HuH-7.5 (cell line): ENCODE measurements at places on chromosomes 1 and 21.
A peak's percentile ranks its signal among the peaks of the same experiment; 100 is the strongest.

GRCh38 chr1:156226116-156226538 lies 13.3 kb downstream of the PMF1 start:
- DNase-seq = no peak

GRCh38 chr1:25622531-25622930 lies 5.9 kb downstream of the MAN1C1 start:
- no peak for DNase-seq

DNA sequence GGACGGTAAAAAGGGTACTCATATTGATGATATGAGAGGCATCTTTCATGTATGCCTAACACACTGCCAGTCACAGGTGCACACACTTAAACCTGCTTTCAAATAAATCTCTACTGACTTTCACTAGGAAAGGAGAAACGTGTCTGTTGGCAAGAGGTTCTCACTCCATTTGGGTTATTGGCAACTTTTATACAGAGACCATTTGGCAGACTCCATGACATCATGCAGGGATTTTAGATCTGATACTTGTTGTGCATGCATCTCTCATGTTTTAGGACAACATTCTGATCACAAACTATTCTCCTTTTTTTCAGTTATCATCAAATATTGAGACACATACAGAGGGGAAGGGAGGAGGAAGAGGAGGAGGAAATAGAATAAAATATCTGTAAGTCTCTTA lies 31.5 kb downstream of the RGS7 start:
- DNase-seq = no peak

- DNase-seq = no peak
Observed at GRCh38 chr1:42439940-42440339, 15.9 kb downstream of the ZMYND12 start.

- no peak for DNase-seq
Observed at GRCh38 chr1:62052946-62053345, 141.7 kb upstream of the L1TD1 start.

- peak; percentile 70 for DNase-seq
Observed at GRCh38 chr21:38355992-38356781, 99.4 kb downstream of the KCNJ15 start.

DNA sequence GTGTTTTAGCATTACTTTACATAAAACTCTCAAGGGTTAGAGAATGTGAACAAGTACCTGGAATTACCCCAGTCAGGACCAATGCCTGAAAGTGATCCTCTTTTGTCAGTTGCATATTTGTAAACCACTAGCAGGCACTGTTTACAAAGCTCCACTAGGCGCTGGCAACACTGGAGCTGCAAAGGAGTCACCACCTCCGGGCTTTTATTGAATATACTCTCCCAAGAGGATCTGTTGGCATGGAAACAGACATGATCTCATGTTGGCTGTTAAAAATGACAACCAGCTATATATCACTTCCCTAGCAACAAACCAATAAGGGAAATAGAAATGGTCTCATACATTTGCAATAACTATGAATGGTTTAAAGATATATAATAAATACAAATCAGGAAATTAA lies 116.0 kb downstream of the TTLL7 start:
- peak; percentile 9 for DNase-seq

- DNase-seq = no peak
Observed at GRCh38 chr1:242185731-242186130, 186.8 kb upstream of the MAP1LC3C start.

- DNase-seq = no peak
Observed at GRCh38 chr1:24898909-24899439, 31.1 kb downstream of the RUNX3 start.

DNA sequence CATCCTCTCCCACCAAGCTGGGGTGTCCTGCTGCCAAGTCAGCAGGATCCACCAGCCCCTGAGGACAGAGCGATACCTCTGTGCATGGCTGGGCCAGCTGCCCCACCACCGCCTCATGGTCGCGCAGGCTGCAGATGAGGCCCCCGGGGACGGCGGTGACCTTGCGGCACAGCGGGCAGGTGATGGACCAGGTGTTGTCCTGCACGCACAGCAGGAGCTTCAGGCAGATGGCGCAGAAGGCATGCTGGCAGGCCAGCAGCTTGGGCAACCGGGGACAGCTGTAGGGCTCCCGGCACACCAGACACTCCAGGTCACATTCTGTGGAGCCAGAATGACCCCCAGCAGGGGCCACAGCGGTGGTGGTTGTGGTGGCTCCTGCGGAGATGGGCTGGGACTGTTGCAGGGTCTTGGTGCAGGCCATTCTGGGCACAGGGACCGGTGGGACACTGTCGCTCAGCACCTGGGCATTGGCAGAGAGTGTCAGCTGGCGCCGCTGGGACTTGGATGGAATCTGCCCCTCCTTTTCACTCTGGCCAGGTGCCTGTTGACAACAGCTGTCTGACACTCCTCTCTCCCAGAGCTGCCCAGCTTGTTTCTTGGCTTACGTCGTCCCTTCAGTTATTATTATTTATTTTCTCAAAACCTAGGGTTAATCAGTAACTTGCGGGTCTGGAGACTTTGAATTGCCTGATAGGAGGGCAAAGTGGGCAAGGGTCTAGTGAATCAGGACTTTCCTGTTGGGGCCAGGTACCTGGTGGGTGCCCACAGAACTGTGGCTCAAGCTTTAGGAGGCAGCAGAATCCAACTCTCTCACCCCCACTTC lies at the start of gene RNF186:
TSS of gene RNF186 (minus strand) at position 603 of the 823 bp plus-strand sequence. CDS start at position 421, 182 bp downstream.
- DNase-seq = no peak

DNA sequence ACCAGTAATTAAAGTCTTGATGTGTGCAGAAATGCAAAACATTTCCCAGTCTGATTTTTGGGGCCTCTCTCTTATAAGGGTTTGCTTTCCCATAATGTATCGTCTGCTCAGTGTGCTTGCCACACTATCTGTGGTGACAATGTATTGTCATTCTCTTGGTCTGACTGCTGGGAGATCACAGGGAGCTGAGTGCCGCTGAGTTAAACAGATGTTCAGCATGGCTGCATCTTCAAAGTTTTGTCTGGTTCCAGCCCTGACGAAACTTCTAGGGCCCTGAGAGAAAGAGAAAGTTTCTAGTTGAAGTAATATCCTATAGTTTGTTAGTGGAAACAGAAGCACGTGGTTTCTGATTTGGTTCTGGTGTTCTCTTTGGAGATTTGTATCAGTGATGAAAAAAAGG lies 42.6 kb downstream of the DNM3 start:
- DNase-seq = no peak

DNA sequence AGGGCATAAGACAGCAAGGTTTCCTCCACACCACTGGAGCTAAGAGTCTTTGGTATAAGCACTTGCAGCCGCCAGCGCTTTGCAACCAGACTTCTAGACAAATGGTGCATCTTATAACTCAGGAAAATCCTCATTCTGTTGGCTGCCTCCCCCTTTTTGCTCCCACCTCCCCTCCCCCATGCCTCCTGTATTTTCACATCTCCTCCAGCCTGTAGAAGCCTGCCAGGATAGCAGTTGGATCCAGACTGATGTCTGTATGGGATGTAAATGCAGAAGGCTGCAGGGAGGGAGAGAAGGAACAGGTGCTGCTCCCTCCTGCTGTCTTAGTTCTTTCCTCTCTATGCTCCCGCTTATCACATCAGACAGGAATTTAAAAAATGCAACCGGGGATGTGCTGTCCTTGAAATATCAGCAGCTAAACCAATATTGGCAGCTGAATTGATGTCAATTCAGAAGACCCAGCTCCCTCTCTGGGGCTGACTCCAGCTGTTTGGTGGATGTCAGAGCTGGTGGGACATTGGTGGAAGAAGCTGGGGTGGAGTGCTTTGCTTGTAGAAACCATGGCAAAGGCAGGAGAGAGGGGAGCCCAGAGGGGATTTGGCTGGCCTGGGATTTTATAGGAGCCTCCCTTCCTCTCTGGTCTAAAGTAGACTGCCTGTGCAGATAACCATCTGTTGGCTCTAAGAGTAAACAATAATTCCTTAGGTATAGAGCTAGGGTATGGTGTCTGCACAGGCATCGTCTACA lies 53.5 kb downstream of the NFASC start:
- DNase-seq = peak; percentile 51

GRCh38 chr1:12181568-12181967 lies 14.8 kb downstream of the TNFRSF1B start:
- DNase-seq = no peak

DNA sequence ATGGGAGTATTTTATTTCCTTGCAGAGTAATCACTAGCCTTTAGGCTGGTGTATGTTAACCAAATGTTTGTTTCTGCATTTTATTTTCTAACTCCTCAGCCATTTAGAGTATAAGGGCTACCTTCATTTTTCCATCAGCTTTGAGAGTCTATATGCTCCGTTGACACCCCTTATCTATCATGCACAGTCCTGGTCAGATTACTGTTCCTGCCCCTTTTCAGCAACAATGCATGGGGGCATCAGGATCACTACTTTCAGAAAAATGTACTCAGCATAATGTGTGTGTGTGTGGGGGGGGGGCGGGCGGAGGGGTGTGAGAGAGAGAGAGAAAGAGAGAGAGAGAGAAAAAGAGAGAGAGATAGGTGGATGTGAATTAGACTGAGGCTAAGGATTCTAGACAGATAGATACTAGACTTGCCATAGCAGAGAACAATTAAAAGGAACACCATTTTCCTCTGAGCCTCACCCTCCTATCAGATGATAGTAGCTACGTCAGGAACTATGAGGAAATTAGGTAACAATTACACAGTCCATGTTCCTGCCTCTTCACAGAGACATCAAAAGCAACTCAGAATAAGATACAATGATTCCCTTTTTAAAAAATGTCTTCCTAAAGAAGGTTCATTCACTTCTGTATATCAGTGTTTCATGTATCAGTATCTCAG lies 40.8 kb downstream of the FCER1A start:
- no peak for DNase-seq

DNA sequence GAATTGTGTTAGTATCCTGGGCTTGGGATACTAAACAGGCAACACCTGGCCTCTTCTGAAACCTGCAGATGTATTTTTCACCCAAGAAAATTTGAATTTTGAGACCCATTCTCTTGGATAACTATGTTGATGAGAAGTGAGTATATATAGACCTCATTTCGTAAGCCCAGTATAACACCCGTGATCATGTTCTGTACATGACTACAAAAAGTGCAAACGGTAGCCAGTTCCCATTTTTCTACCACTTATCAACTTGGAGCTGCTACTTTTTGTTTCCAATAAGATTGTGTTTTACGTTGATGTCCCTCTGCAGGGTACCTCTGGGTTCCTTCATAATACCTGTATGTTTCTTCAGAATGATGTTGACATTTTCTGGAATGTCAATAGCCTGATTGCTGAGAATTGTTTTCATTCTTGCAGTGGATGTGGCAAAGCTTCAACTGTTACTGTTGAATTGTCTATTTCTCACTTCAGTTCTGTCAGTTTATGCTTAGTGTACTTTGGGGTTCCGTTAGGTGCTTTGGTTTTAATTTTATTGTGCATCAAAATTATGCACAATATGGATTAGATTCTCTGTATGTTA lies 48.1 kb downstream of the ZFYVE9 start:
- DNase-seq = no peak

DNA sequence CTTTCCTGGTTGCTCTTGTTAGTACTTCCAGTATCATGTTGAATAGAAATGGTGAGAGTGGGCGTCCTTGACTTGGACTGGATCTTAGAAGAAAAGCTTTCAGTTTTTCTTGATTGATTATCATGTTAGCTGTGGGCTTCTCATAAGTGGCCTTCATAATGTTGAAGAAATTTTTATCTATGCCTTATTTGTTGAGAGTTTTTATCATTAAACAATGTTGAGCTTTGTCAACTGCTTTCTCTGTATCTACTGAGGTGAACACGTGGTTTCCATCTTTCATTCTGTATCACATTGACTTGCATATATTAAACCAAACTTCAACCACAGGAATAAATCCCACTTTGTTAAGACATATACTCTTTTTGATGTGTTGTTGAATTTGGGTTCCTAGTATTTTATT lies 29.4 kb downstream of the PRKAB2 start:
- DNase-seq = no peak

DNA sequence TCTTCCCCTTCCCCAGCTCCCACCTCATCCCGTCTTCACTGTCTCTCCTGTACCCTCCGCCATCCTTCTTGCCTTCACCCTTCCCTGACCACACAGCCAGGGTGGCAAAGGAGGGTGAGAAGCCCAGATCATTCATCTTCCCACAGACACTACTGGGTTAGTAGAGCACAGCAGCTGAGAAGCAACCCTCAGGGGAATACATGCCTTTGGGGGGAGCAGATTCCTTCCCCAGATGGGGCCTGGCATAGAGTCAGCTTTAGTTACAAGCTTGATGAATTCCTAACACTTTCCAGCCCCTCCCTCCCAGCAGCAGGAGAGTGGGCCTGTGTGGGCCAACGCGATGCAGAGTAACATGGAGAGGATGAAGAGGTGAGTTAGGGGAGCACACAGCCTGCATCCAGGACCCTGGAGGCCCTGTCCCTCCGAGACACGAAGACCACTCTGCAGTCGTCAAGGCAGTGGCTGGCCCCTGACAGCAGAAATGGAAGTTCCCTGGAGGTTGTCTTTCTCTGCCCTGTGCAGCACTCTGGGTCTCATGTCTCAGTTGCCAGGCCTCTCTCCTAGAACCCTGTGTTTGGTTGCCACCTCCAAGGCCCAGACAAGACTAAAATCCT lies 8.8 kb upstream of the BTG2 start:
- DNase-seq = no peak

DNA sequence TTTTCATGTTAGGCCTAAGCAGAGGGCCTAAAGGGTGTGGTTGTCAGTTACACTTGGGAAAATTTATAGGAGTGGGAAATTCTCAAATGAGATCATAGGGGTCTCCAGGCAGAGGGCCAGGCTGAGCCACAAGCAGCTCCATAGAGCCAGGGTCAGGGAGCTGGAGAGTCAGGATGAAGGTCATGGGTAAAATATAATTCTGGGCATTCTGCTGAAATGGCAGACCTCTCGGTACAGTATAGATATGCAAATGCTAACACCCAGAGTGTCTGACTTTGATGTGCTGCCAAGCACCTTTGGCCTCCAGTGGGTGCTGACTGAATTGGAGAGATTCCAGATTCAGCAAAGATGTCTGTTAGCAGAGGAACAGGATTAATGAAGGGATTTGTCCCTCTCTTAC lies 40.1 kb downstream of the DNM3 start:
- DNase-seq = no peak

DNA sequence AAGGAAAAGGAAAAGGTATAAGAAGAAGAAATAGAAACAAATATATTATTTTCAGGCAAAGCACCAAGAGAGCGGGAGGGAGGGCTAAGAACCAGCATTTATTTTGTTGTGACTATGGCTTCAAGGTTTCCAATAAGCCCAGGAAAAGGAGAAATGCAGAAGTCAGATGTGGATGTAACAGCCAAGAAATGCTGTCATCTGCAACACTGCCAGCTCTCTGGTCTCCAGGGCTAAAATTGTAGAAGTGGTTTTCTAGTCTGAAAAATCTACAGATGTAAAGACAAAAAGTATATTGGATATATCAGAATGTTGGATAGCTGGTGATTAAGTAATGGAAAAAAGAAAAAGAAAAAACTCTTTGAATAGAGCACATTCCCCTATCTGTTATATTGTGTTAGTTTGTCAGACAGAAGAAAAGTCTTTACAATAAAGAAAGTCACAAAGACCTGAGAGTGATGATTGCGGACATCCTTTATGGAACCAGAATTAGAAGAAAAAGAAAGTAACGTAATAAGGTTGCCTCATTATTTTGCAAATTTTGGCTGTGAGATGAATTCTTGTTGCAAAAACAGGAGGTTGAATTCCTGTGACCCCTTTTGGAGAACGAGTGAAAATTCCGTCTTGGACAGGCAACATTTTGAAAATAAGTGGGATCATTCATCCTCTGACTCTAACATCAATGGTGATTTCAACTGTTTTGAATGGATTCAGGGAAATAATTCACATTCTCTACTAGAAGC lies 938.1 kb downstream of the TTLL7 start:
- DNase-seq = no peak

GRCh38 chr1:107883562-107883961 lies 81.4 kb downstream of the VAV3 start:
- DNase-seq = no peak
